ENCODE measurements at places on chromosomes 5 and 9.
A peak's percentile ranks its signal among the peaks of the same experiment; 100 is the strongest.

DNA sequence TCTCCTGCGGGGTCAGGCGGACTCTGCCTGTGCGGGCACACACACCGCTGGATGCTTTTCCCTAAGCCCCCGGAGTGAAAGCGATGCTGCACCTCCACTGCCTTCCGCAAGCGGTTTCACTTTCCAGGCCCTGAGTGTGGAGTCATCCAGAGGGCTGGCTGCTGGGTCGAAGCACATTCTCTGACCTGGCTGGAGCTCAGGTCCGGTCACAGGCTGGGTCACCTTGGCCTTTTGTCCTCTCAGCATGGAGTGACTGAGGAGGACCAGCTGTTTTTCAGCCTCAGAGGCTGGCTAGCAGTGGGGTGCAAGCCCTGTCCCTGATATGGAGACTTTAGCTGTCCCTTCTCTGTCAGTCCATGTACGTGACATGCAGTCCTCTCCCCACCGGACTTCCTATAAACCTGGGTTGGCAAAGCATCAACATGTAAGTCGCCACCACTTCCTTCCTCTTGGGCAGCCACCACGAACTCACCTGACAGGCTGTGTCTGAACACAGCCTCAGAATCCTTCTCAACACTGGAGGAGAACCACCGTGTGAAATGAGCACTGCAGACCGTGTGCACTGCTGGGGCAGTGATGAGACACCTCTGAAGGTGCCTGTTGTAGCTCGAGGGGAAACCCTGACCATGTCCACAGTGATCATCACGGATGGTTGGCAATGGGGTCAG lies 51.3 kb downstream of the GADD45G start:
- ATAC-seq, result no peak

DNA sequence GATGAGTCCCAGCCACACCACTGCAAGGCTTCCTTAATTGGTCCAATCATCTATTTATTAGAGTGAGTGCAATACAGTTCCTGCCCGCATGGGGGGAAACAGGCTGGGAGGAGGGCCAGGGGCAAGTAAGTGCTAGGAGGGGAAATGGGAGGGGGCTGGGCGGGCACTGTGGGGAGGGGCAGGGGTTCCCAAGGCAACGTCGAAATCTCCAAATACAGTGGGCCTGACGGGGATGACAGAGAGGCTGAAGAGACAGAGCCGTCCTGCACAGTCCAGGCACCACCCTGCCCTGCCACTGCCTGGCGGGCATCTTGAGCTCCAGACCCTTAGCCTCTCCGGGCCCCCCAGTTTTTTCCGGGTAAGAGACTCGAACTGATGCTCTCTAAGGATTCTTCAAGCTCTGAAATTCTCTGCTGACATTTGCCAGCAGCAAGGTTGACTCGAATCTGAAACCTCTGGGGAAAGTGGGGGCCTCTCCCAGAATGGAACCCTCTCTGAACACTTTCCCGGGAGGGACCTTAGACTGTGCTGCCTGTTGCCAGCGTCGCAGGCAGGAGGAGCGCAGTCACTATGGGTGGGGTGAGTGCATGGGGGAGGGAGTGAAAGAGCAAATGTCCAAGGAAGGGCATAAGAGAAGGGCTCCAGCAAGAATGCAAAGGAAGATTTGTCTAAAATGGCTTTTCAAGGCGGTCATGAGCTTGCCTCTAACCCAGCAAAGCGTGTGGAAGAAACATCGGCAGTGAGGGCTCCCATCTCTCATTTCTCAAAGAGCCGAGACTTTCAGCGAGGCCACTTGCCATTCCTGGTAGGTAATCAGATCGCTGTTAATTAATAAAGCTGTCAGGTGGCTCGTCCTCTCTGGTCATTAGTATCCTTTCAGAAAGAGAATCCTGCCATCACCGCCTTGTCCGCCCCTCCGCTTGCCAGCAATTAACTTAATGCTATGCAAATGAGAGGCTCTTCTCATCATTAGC lies 99.0 kb downstream of the GTF3C4 start:
- peak; percentile 76 for ATAC-seq

DNA sequence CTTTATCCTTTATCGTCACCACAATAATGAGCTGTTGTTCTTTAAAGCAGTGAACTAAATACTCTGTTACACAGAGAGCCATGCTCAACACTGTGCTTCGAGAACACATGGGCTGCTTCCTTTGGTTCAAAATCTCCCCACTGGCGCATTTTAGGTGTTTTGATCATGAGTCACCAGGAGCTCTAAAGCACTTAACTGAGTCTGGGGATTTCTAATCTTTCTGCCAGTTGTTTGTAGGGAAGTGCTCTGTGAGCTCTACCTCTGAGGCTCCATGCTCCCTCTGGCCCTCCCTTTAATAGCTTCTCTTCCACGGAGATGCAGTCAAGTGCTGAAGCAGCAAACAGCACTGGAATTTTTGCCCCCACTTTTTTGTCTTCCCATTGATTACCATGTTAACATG lies 17.0 kb downstream of the ERAP2 start:
- no peak for ATAC-seq

GRCh38 chr5:13529300-13529699 lies 415.2 kb downstream of the DNAH5 start:
- no peak for ATAC-seq

- ATAC-seq, result no peak
These were observed 670.5 kb upstream of the RGMB start for GRCh38 chr5:98102936-98103335.

GRCh38 chr5:149747833-149748366 lies 17.8 kb downstream of the PPARGC1B start:
- ATAC-seq, result no peak

DNA sequence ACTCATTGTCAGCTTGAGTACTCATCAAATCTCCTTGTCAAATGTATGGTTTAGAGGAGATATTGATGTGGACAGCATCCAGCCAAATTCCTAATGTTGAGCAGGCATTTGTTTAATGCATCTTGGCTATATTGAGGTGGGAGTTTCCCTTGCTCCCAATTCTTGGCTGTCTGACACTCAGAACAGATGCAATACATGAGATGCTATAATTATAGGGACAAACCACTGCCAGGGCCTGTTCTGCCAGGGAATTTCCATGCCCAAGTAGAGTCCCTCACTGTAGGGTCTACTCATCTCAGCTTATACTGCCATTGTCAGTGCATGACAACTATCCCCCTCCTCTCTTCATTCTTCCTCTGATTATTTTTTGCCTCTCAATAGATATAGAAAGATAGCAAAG lies 392.0 kb upstream of the KCNN2 start:
- ATAC-seq, result no peak

DNA sequence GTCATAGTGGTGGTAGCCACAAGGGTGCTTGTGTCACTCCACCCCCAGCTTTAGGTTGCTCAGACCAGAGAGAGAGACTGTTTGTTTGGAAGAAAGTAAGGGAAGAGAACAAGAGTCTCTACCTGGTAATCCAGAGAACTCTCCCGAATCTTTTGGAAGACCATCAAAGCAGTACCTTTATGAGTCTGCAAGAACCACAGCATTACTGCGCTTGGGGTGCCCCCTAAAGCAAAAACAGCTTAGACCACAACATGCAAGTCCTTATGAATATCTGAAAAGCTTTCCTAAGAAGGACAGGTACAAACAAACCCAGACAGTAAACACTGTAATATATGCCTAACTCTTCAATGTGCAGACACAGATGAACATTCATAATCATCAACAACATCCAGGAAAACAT lies 1398.6 kb upstream of the C9orf72 start:
- no peak for ATAC-seq
